ENCODE measurements at places on chromosomes 3 and 15.

GRCh38 chr3:87009271-87009670, 18.3 kb upstream of the VGLL3 start:
- no peak for DNase-seq

DNA sequence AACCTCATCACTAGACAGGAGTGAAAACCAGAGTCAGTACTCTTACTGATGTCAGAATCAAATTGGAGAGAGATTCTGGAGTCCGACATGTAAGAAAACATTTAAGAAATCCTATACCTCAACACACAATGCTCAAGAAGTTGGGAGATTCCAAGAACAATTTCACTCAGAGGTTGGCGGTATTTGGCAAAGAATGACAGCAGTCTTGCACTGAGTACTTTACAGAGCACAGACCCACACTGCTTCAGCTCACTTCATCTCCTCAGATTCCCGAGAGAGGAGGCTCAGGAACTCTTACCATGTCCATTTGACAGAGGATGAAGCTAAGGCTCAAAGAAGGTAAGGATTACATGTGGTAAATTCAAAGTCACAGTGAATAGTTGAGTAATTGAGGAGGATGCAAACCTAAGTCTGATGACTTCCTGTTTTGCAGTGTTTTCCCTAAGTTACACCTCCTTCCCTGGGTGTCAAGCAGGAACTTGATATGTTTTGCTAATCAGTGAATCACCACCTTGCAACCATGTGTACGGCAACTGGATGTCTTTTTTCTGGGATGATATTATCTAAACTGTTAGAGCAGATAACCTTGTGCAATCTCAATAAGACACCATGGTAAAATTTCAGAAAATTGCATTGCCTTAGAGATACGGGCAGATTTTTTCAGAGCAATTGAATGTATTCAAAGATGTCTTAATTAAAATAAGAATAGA, 61.3 kb upstream of the MME start:
- no peak for DNase-seq

GRCh38 chr3:69020857-69021256, 7.4 kb upstream of the EOGT start:
- DNase-seq = no peak

DNA sequence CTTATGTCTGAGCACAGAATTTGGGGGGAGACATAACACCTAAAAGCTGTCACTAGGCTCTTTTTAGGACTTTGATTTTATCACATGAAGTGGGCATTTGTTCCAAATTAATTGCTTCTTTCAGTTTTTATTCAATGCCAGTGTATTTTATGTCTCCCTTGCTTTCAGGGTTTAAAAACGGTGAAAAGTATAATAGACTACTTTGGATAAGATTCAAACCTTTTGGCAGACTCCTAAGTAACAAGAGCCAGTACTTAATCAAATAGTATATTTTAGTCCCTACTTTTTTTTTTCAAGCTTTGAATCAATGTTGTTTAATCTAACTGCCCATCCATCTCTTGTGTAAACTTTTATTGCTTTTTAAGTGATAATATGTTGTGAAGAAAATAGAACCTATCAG, 847.2 kb upstream of the DPPA4 start:
- DNase-seq = no peak

- no peak for DNase-seq
Measured at GRCh38 chr3:36373666-36374065, 6.6 kb upstream of the STAC start.

DNA sequence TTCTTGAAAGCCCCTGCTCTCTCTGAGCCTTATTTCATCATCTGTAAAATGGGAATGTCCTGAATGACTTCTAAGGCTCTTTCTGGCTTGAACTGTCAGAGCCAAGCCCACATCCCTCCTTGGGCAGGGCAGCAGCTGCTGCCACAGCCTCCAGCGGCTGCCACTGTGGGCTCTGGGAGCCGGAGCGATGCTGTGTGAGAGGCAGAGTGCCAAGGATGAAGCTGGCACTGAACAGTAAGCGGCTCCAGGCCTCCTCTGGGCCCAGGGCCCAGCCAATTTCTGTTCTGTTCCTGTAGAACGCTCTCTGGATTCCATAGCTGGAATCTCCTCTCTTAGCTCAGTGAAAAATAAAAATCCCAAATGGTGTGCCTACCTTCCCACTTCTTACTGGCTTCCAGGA, 4.4 kb downstream of the CPLX3 start:
- no peak for DNase-seq

DNA sequence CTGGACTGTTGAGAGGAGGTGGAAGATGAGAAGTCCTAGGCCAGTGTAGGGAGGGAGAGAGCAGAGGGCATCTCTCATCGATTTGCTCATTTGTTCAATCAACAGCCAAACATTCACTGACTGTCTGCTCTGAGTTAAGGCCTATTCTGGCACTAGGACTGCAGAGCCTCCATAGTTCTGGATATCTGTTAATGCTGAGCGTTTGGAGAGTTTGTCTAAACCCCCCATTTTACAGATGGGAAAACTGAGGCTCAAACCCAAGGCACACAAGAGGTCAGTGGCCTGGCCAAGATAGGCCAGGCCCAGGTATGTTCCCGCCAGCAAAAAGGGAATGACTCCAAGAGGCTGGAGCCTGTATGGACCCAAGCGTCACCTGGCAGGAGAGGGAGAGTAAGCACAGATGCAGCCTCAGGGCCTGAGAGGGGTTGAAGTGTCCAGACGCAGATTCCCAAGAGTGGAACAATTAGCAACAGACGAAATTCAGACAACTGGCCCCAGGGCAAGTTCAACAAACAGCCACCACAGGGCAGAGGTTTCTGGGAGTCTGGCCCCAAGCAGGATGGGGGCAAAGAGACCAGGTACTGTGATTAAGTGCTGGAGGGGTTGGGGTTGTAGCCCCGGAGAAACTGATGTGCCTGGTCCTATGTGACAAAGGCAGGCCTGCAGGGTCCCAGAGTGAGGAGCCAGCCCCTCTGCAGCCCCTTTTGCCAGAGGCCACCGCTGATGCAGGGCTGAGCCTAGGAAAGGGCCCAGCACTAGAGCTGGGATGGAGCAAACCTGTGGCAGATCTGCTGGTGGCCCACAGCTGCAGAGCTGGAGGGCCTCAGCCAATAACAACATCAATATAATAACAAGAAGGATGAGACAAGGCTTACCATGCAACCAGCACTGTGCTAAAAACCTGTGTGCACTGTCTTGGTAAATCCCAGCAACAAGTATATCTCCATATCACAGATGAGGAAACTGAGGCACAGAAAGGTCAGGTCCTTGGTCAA, 245.1 kb upstream of the TLE3 start:
- DNase-seq = no peak

DNA sequence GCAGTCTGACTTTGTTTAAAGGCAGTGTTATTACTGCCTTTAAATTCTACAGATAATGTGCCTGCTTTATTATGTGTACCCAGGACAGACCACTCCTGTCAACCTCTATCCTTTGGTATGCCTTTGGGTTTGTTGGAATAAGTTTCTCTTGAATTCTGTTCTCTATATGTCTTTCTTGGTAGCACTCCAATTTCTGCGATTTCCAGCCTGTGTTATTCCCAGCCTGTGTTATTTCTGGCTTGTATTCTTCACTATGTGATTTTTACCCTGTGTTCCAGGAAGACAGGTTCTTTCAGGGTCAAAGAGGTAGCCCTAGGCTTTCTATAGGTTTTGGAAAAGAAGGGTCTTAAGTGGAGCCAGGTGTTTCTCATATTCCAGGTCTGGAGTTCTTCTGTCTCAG, 407.4 kb upstream of the AZI2 start:
- no peak for DNase-seq

DNA sequence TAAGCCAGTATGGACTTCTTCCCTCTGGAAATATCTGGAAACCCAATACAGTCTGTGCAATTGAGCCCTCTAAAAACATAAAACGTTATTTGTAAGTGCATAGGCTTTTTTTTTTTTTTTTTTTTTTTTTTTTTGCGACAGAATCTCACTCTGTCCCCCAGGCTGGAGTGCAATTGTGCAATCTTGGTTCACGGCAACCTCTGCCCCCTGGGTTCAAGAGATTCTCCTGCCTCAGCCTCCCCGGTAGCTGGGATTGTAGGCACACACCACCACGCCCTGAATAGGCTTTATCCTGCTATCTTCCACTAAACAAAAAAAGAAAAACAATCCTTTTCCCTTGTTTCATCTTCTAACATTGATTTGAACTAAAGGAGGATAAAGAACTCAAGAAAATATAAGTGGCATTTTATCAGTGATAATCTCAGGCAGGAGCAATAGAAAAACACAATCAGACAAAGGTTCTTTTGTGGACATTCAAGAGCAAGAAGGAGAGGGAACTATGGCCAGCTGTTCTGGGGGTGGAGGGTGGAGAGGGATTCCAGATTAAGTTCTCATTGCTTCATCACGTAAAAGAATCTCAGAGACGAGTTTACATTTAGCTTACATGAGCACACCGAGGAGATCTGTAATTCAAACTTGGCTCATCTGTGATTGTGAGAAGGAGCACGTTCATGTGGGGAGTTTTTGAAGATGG, 68.6 kb downstream of the ITGB5 start:
- DNase-seq = no peak

GRCh38 chr15:65258375-65259262, 28.1 kb downstream of the PARP16 start:
- DNase-seq = no peak

DNA sequence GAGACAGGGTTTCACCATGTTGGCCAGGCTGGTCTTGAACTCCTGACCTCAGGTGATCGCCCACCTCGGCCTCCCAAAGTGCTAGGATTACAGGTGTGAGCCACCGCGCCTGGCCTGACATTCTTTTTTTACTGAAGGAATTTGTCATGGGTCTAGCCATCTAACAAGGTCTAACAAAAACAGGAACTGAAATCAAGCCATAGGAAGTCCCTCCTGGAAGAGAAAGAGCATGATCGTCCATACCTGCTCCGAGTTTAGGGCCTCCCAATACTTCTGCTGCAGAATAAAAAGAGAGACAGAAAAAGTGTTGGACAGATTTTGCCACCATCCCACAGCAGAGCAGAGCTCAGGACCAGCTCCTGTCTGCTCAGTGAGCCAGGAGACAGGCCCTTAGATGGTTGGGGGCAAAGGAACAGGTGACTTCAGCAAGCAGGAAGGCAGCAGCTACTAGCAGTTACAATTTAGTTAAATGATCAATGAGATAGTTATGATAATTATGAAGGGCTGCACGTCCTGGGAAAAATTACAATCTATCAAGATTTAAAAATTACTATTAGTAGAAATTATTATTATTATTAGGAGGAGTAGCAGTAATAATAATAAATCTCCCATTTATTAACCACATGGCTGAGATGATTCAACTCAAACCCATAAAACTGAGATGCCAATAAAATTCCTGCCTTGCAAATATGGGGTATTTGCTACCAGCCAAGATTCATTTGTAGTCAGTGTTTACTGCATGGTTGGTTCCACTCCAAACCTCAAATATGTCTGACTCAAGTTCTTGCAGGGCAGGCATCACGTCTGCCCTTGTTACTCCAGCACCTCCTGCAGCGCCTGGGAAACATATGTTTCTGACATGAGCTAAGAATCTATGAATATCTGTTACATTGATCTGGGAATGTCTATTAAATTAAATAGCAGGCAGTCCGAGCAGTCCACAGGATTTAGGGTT, 40.1 kb downstream of the TMEM44 start:
- DNase-seq = no peak

DNA sequence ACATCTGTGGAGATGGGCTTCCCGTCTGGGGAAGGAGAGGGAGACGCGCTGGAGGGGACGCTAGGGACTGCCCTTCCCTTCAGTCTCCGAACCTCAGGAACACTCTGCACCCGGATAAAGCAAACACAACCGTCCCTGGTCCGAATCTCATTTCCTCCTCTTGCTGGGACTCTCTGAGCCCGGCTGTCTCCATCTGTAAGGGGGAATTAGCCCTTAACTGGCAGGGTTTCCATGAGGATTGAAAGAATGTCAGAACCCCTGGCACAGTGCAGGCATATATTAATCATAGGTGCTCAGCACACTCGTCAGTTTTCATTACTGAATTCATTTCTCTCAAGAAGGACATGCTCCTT, 19.1 kb upstream of the IGDCC3 start:
- DNase-seq = no peak

GRCh38 chr3:120640231-120640630, 41.8 kb downstream of the HGD start:
- DNase-seq = no peak

GRCh38 chr3:27127195-27127594, 242.0 kb downstream of the NEK10 start:
- DNase-seq = no peak

DNA sequence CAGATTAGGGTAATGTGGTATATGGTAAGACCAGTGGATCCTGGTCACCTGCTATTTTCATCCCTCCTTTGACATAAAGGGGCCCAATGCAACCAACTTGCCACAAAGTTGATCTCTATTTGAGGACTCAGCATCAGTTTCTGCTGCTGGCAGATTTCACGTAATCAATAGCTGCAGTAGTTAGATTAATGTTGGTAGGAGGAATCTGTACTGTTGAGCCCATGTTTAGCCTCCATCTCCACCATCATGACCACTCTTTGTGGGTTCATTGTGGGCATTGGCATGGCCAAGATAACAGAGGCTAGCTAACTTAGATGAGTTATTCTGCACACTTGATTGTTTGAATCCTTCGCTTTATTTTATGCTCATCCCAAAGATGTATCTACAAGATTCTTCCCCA, 29.9 kb downstream of the CGGBP1 start:
- no peak for DNase-seq

DNA sequence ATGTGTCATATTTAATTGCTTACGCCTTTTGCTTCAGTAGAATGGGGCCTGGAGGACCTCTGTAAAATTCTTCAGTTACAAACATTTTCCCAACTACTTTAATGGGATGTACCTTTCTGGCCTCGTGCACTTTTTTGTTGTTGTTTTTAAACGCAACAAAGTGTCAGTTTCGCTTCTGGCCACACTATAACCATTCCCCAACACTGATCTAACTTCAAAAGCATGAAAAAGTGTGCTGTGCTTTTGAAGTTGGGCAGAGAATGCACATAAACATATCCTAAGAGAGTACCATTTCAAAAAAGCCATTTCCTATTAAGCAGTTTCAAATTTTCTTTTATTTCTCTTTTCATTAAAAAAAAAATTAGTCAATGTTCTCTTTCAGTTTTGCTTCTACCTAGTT, 435.8 kb downstream of the CNTN6 start:
- no peak for DNase-seq

DNA sequence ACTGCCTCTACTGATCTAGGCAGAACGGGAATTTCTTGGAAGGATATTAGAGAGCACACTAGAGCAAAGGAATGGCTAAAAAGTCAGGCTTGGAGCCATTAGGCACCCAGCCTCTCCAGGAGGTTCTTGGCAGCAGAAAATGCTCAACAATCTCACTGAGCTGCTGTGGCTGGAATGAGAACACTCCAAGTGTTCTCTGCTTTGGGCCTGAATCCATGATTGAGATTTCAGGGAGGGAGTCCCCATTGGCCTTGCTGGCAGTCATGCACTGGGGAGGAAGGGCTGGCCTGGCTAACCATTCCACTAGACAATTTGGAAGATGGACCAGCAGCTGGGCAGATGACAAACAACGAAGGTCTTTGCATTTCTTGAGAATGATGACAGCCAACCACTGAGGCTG, 362.6 kb downstream of the SHQ1 start:
- peak; percentile 11 for DNase-seq

GRCh38 chr15:22810853-22811338, 24.5 kb downstream of the NIPA1 start:
- DNase-seq = no peak

- no peak for DNase-seq
Measured at GRCh38 chr15:48354694-48355303, 23.6 kb downstream of the DUT start.

Measured in anterior cingulate cortex (tissue), 58 donors.